ENCODE measurements at places on chromosomes 13 and 19.

- peak; percentile 22 for DNase-seq
Measured at GRCh38 chr19:27794494-27795042, 1418.4 kb downstream of the UQCRFS1 start.

- DNase-seq: no peak
Measured at GRCh38 chr13:78060966-78061365, 142.3 kb upstream of the EDNRB start.

DNA sequence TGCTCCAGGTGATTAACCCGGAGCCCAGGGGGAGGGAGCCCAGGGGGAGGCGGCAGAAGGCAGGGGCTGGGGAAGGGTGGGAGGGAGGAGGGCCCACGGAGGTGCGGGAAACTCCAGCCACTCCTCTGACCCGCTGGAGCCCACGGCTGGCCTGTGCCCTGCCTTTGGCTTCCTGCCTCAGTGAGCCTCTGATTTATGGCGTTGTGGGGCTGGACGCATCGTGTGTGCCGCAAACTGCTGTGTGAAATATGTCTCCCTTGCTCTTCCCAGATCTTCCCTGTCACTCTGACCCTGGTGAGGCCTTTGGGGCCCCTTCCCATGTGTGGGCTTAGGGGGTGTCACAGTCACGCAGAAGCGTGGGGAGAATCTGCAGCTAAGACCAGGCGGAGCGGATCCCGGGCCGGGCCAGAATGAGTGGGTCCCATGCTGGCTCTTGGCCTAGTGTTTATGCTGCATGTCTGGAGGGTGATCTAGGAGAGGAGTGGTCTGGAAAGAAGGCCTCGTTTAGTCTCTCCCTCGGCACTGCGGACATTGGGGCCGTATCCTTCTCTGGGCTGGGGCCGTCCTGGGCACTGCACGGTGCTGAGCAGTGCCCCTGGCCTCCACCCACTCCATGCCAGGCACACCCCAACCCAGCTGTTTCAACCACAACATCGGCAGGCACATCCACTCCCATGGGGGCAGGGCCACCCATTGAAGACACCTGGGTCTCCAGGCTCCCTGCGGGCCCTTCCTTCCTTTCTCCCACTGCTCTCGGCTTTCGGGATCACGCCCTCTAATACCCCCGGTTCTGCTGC is 123.0 kb downstream of the KDM4B start:
- no peak for DNase-seq

DNA sequence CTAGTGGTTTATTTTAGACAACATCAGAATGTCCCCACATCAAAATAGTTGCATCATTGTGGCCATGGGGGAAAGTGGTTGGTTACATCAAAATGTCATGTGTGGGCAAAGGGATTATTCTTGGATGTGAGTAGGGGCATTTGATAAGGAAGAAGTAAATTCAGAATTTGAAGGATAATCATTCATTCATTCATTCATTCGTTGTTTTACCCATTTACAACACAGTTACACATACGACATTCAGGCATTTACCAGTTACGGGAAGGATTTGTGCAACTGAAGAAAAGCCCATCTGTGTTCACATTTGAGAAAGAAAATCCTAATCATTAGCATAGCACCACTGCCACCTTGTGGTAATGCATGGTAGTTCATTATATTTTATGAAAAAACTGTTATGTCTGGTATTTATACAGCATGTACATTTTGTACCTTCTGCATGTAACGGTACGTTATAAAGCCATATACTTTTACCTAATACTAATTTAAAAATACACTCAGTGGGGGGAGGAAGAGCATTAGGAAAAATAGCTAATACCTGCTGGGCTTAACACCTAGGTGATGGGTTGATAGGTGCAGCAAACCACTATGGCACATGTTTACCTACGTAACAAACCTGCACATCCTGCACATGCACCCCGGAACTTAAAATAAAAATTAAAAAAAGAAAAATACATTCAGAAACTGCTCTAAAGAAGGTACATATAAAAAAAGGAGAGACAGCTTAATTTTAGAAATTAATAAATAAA is 62.1 kb downstream of the DGKH start:
- no peak for DNase-seq

DNA sequence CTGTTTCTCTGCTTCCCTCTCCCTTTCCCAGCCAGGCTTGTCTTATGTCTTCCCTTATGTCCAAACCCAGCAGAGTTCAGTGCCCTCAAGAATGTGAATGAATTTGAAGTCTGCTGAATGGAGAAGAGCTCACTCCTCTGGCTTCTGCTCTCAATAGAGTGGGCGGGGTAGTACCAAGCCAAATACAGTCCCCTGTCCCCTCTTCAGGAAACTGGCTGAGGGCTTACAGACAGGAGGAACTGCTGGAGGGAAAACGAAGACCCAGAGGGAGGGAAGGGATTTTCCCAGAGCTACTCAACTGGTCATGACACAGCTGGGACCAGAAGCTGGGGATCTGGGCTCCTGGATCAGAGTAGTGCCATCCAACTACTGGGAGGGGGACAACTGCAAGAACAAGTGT is 32.9 kb upstream of the POU2F2 start:
- DNase-seq: no peak
